IMR-90 (cell line): ENCODE measurements at places on chromosomes 12 and 14. TPM values are rescaled to one million over a fixed set of nuclear protein-coding genes. Genes with fewer than 3 reads are reported as not detected.
A peak's percentile ranks its signal among the peaks of the same experiment; 100 is the strongest.

GRCh38 chr12:95004610-95005009 is 1.1 kb upstream of the NDUFA12 start:
- DNase-seq = peak; percentile 24

Gene CEBPE
- not detected in 2 replicates for total RNA-seq

- no peak for DNase-seq
Measured at GRCh38 chr14:31124197-31124596, 83.4 kb downstream of the HECTD1 start.

GRCh38 chr14:54440476-54440872 is 700 bp downstream of the CNIH1 start:
- no peak for DNase-seq

Gene DIO2
- 21.7 and 24.2 TPM in 2 replicates for total RNA-seq

DNA sequence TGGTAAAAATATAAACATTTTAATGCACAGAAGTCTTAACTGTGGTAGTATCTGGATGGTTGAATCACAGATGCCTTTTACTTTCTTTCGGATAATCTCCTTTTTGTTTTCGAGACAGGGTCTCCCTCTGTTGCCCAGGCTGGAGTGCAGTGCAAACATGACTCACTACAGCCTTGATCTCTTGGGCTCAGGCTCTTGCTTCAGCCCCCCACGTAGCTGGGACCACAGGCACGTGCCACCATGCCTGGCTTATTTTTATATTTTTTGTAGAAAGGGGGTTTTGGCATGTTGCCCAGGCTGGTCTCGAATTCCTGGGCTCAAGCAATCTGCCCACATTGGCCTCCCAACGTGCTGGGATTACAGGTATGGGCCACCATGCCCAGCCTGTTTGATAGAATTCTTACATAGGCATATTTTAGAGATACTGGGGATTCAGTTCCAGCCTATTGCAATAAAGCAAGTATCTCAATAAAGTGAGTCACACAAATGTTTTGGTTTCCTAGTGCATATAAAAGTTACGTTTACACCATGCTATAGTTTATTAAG is 99.2 kb downstream of the SNAPC1 start:
- DNase-seq = no peak

Gene KRT79
- under 0.01 TPM in 1 of 2 replicates, not detected in the other for total RNA-seq

GRCh38 chr12:10307630-10308029 is at the start of gene KLRD1:
Gene KLRD1 (plus strand): TSS chr12:10307870. CDS start chr12:10308078, 208 bp downstream.
- DNase-seq = no peak

GRCh38 chr14:72962829-72963312 is 36.6 kb downstream of the DCAF4 start:
- peak; percentile 95 for DNase-seq

Gene HOXC10
- total RNA-seq = not detected in 2 replicates

GRCh38 chr14:104133496-104133895 is 4.9 kb upstream of the KIF26A start:
- no peak for DNase-seq

DNA sequence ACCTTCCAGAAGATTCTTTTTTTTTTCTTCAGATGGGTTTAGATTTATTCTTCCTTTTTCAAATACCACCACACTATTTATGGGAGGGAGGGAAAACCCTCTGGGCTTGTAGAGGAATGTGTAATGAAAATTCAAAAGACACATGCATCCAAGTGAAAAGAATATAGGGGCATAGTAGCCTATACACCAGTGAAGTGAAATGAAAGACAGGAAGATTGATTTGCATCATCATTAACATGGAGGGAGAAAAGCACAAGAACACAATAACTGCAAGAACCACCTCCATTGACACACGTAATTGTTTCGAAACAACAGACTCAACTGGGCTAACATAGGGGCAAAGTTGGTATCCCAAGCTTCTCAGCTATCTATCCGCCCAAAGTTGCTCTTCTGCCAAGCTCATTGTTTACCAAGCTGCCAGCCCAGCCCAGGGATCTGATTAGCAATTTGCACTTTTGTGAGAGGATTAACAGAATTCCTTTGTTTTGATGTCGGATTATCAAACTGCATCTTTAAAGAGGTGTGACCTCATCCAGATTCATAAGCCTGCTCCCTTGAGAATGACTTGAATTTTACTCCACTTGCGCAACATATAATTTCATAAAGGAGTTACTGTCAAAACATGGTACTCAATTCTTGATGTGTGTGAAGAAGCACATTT is 430.5 kb upstream of the SOX5 start:
- peak; percentile 27 for DNase-seq

Gene SYNE2
- 18.6 and 28.9 TPM in 2 replicates for total RNA-seq

DNA sequence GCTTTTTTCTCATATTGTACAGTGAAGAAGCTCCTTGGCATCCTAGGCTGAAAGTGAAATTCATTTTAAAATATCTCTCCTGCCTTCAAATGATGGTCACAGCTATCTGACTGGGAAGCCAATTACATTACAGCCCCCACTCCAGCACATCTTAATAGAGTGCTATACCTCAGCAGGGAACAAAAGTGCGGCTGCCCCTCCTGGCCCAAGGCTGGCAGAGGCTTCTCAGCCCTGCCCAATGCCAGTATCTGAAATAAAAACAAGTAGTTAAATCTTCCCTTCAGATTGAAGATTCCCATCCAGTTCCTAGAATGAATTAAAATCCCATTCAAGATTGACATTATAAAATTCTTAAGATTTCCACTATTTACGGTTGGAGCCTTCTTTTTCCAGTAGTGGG is 54.9 kb upstream of the GNG2 start:
- no peak for DNase-seq

Gene REP15
- total RNA-seq = 2.2 and 2.5 TPM in 2 replicates

Gene DAD1
- 396 and 449 TPM in 2 replicates for total RNA-seq

Gene RNASE3
- not detected in 2 replicates for total RNA-seq

Gene MANSC4
- not detected in 2 replicates for total RNA-seq
